ENCODE measurements at places on chromosomes 12 and 14.

DNA sequence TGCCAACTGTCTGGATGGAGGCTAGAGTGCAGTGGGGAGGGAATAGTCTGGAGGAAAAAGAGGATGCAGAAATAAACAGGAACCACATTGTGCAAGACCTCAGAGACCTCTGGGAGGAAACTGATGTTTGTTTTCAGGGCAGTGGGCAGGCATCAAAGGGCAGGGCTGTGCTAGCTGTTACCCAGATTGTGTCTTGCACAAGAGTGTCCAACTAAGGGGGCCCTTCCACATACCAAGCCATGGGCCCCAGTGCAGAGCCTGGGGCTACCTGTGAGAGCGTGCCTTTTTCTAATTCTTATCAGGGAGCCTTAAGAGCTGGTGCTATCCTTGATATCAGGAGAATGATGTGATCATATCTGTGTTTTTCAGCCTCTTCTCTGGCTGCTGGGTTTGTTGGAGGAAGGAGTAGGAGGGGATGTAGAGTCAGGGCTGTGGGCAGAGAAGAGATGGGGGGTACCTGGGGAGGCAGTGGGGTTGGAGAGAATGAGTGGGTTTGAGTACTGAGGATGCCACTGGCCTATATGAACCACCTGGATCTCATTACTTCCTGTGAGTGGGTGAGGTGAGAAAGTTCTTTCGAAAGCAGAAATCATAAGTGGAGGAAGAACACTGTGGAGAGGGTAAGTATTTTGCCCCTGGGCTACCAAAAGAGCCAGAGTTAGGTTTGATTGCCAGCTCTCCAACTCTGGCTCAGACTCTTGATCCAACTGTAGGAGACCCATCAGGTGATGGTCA, 259.2 kb upstream of the CRY1 start:
- DNase-seq, result no peak

DNA sequence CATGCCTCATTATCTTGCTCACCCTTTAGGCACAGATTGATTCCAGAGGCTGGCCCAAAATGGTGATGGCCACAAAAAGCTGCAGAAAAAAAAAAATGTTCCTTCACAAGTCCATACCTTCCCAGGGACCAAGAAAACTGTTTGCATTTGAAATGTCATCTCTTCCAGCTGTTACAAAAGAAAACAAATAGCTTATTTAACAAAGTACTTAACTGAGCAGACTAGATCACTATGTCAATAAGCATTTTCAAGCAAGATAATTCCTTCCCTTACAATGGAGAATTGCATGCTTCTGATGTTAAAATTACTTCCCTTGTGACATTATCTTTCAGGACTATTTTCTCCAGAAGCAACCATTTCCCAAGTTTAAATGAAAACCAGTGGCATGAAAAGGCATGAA, 377.9 kb upstream of the KITLG start:
- DNase-seq, result no peak

DNA sequence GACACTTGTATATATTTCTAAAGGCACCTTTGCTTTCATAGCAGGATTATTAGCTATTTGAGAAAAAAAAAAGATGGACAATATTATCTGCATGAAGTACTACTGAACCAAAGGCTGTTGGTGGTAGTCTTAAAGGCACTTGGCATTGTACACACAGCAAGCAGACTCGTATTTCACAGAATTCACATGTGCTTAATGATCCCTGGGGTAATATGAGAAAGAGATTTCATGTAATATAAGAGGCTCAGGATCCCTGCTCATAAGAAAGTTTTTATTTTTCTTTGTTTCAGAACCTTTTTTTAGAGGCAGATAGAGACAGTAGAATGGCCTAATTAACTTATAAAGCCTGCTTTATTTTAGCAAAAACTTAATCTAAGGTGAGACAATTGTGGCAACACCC, 59.5 kb downstream of the SYNE2 start:
- DNase-seq, result no peak

DNA sequence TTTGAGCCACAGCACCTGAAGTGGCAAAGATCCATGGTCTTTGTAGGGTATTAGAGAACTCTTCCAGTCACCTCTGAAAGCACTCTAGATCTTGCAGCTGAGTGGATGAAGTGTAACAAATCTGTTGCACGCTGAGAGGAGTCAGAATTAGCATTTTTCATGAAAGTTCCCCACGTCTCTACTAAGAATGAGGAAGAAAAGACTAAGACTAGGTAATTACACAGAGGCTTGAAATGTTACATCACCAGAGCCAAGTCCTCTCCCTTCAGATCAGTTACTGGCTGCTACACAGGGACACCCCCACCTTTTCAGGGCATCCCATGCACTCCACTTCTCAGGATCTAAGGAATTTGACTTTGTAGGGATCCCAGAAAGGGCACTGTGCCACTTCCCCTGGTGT, 98.6 kb upstream of the FKBP4 start:
- DNase-seq, result no peak

DNA sequence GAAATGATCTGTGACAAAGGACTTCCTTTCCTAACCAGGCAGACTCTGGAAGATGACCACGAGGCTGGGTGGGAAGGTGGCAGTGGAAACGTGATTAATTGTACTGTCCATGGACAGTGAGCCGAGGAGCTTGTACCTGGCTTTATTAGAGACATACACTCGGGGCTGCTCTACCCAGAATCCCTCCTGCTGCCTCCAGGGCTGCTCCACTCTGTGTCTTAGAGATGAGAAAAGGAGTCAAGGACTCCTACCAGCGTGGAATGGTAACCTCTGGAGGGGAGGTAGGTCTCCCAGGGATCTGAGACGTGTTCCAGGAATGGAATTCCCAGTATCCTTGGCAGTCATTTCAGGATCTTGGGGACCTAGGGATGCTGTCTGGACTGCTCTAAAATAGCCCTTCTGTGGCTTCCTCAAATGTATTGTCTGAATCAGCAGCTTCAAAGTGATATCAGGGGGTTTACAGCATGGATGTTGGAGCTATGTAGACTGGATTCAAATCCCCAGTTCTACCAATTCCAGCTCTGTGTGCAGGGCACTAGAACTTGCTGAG, 237.8 kb downstream of the CACNA1C start:
- DNase-seq, result no peak
